ENCODE measurements at places on chromosomes 2 and 18. TPM values are rescaled to one million over a fixed set of nuclear protein-coding genes. Genes with fewer than 3 reads are reported as not detected.

GRCh38 chr18:9055185-9055584 is 47.3 kb upstream of the NDUFV2 start:
- DNase-seq, result no peak
- H3K27ac ChIP-seq, result no peak overlapping the region
- H3K4me1 ChIP-seq, result peaks cover 7% of the 10 kb centered on the region
- H3K27me3 ChIP-seq, result no peaks in the 10 kb centered on the region
- no peak overlapping the region for H3K4me3 ChIP-seq
- peaks cover 6% of the 10 kb centered on the region for H3K36me3 ChIP-seq

GRCh38 chr18:1559563-1559962 is 654.9 kb downstream of the ADCYAP1 start:
- no peak overlapping the region for H3K4me3 ChIP-seq
- H3K27ac ChIP-seq, result no peak overlapping the region
- no peaks in the 10 kb centered on the region for H3K27me3 ChIP-seq
- no peaks in the 10 kb centered on the region for H3K4me1 ChIP-seq
- no peak for DNase-seq

DNA sequence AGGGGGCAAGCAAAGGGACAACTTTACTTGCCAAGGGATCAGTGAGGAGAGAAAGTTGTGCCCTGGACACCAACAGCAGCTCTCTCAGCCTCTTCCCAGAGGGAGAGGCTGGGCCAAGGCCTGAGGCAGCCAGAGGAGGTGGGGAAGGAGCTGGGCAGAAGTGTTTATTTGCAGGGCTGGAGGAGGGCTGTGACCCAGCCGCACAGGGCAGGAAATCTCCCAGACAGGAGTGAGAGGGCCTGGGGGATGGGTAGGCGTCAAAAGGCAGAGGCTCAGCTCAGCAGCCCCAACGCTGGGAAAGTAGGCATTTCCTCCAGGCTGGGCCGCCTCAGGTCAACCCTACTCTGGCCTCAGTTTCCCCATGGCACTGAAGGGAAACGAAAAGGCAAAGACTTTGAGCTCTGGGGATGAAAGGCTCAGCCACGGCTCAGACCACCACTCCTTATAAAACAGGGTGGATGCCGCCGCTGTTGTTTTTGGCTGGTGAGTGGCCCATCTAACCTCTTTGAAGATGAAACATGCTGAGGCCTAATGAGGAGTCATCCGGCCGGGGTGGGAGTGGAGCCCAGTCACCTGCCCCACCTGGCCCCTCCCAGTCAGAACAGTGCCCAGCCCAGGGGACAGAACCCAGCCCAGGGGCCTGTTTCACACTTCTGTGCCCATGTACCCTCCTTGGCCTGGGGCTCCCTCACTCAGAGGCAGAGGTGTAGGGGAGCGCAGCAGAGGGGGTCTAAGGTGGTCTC is 21.9 kb upstream of the SEMA4C start:
- no peaks in the 10 kb centered on the region for H3K36me3 ChIP-seq
- H3K27ac ChIP-seq, result no peak overlapping the region
- peaks cover 1% of the 10 kb centered on the region for H3K27me3 ChIP-seq

- DNase-seq, result no peak
- no peaks in the 10 kb centered on the region for H3K27me3 ChIP-seq
- H3K27ac ChIP-seq, result no peak overlapping the region
- H3K36me3 ChIP-seq, result no peaks in the 10 kb centered on the region
- H3K4me1 ChIP-seq, result peaks cover 1% of the 10 kb centered on the region
Observed at GRCh38 chr18:69789794-69790193, 157.9 kb downstream of the CD226 start.

GRCh38 chr2:171083451-171083850 is 77.2 kb downstream of the TLK1 start:
- no peak overlapping the region for H3K27ac ChIP-seq
- no peaks in the 10 kb centered on the region for H3K27me3 ChIP-seq
- peaks cover 57% of the 10 kb centered on the region for H3K4me1 ChIP-seq

DNA sequence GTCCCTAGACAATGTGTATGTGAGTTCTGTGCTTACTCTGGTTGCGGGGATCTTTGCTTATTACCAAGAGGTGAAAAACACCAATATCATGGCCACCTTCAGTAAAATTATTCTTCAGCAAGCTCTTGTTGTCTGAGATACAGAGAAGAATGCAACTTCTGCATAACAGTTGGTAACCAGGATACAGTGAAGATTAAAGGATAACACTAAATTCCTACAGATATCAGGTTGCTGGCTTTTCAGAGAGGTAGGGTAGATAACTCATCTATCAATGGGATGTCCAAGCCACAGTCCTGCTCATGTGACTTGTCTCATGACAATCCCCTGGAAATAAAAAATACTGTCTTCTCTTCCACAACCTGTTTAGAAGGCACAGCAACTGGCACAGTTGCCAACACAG is 308.5 kb downstream of the TNS1 start:
- H3K27me3 ChIP-seq, result no peaks in the 10 kb centered on the region

The ANKAR gene
- total RNA-seq, result 4.0 TPM

The IL1RL1 gene
- total RNA-seq, result 10.7 TPM

The APOB gene
- total RNA-seq, result not detected

The PRKAG3 gene
- not detected for total RNA-seq

The FNDC4 gene
- 0.30 TPM for total RNA-seq

Data from activated T-helper 2 cell treated with anti-CD3 and anti-CD28 coated beads, Interferon-gamma antibody, Interleukin-2, Interleukin-4, amounts not matched to agents 10 μg/mL and 5 μg/mL and 100 μg/mL, durations not matched to agents 14 hours and 24 hours and 36 hours (primary cell).